ENCODE measurements at places on chromosomes 2 and 18.

DNA sequence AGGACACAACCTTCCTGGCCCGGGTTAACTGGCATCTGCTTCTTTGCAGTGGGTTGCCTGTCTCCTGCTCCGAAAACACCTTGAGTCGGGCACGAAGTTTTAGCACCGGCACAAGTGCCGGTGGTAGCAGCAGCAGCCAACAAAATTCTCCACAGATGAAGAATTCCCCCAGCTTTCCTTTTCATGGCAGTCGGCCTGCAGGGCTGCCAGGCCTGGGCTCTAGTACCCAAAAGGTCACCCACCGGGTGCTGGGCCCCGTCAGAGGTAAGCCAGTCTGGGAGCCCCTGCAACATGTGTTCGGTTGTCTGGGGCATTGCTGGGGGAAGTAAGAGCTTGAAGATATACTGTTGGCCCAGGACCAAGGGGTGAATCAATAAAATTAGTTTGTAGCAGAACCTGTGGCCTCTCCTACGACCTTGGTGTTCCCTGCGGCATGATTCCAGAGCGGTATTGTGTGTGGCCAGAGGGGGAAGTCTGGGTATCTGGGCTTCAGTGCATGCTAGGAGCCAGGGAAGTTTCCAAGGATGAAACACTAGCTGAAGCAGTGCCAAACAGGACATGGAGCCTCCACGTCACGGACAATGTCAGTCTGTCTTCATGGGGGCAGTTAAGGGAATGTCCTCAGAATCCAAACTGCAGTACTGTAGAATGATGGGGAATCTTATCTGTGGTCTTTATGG lies 7.8 kb downstream of the AGBL5 start:
- DNase-seq = no peak

DNA sequence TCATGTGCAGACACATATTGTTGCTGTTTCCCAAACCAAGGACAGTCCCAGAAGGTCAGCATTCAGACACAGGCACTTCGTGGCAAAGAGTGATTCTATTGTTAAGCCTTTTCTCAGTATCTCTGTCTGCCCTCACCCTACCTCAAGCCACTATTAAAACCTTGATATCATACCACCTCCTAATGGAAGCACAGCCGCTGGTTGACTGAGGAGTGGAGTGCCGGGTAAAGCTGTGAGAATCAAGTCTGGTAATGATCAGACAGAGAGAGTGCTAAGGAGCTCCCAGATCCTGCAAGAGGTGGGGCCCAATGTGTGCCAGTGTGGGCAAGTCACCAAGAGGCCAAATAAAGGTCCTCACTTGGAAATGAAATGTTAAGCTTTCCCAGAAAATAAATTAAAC lies 819.5 kb downstream of the BCL11A start:
- no peak for DNase-seq

DNA sequence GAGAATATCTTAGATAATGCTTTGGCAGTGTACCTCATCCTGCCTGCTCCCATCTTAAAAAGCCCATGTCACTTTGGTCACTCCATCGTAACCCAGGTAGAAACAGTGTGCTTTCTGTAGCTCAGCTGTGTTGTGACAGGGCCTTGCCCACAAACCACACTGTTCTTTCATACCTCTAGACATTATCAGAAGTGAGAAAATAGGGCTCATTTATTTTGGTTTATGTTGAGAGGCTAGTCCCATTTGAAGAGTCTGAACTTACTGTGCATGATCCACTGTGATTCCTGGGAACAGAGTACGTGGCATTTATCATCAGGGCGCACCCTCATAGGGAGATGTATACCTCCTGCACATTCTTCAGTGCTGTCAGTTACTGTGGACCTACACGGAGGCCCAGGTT lies 69.7 kb downstream of the FEZ2 start:
- no peak for DNase-seq

GRCh38 chr2:199812493-199812892 lies 38.5 kb downstream of the FTCDNL1 start:
- DNase-seq = no peak

DNA sequence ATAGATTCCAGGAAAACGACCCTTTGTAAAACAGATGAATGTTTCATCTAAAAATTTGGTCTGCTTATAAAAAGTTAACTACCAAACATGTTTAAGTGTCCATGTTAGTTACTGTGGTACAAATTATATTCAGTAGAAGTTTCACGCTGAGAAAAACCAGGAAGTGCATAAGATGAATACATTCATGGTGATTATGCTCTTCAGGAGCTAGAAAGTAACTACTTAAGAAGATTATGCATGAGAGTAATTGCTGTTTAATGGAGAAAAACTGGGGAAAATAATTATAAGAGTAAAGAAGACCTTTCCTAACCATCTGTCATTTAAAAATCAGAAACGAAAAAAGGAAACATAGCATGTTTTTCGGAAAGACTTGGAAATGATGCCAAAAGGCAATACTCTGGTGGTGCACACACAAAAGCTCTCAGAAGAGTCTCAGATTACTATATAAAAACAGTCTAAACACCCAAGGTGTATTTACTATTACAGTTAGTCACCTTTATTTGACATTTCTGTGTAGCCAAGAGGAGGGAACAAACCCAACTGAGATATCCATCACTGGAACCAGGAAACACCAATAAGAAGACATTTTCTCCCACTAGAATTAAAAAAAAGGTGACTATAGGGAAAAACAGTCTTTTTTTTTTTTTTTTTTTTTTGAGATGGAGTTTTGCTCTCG lies 38.8 kb upstream of the METTL21A start:
- no peak for DNase-seq

DNA sequence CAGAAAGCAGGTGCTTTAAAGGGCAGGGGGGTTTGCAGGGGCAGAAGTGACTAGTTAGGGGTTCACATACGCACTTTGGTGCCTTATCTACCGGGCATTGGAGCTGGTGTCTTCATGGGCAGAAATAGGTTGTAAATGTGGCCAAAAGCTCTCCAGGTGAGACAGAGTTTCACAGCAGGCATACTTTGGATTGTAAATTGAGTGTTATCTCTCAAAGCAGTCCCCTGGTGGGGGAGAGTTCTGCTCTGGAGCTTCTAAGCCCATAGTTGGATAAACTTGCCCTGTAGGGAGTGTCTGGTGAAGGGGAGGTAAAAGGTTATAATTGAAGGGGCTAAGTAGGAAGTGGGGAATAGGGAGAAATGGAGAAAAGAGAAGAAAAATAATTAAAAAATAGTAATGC lies 43.1 kb downstream of the COL4A3 start:
- DNase-seq = no peak

DNA sequence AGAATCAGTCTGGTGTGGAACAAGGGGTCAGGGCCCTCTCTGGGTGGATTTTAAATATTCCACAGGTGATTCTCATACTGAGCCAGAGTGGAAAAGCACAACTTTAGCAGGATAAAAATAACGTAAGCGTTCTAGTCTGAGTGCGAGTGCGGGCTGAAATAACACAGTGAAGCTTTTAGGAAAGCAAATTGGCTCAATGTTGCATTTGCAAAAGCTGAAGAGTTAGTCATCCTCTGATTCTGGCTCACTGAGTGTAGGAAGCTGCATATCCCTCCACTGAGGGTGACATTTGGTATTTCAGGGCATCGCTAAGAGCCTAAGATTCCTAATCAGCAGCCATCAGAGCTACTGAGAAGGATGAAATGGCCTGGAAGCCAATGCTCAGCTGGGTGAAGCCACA lies 134.7 kb downstream of the RIF1 start:
- no peak for DNase-seq

GRCh38 chr2:9473985-9474360 lies 378 bp upstream of the IAH1 start:
- DNase-seq = peak; percentile 44

- DNase-seq = no peak
These were observed 510.0 kb upstream of the ZEB2 start for GRCh38 chr2:145029873-145030272.

DNA sequence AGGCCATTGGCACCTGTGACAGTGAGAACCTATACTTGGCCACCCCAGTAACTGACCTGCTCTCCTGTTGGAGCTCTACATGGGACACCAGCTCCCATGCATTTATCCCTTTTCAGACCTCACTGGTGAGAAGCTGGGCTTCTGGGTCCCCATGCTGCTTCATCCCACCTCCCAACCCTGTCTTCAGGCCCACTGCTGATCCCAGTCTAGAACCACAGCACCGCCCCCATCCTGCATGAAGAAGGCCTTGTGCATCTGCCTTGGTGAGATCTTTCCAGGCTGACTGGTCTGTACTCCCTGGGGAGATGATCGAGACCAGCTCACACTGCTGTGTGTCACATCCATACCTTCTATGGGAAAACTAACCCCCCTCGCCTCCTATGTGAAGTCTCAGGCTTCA lies 22.7 kb downstream of the TTC32 start:
- DNase-seq = no peak

DNA sequence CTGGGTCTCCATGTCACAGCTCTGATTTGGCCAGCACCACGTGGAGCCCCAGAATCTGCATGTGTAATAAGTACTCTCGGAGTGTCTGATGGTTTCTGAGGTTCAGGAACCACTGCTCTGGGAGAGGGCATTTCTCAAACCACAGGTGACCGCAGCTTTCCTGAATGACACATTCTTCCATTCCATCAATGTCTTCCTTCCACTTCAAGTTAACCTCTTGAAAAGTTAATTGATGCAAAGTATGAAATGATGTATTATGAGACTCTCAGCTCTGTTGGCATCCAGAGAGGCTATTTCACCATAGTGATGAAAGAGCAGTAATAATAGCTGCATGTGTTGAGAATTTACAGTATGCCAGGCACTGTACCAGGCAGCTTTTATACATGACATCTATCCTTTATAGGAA lies 61.3 kb upstream of the CRIM1 start:
- no peak for DNase-seq

DNA sequence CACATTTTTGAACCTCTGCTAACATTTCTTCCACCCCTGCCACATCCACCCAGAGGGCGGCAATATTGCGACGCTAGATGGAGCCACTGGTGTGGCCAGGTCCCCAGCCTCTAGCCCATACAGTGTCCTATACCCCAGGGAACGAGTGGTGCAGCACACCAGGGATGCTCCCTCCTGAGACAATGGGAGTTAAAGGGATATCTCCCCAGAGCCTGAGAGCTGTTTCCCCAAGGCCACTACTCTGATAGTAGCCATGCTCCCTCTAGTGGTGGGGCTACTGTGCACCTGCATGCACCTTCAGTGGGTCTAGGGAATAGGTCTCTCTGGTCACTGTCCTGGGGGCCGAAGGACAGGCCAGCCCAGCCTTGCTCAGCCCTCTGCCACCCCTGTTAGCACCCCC lies 336.4 kb upstream of the FSHR start:
- no peak for DNase-seq

GRCh38 chr2:6679471-6679870 lies 186.2 kb downstream of the CMPK2 start:
- DNase-seq = no peak

- no peak for DNase-seq
These were observed 99.6 kb upstream of the DNMT3A start for GRCh38 chr2:25441353-25441752.

GRCh38 chr18:58225101-58225500 lies 181.1 kb downstream of the NEDD4L start:
- no peak for DNase-seq

GRCh38 chr18:55449412-55450140 lies 138.4 kb downstream of the TCF4 start:
- DNase-seq = no peak

GRCh38 chr2:127012868-127013267 lies 94.1 kb downstream of the BIN1 start:
- DNase-seq = no peak

DNA sequence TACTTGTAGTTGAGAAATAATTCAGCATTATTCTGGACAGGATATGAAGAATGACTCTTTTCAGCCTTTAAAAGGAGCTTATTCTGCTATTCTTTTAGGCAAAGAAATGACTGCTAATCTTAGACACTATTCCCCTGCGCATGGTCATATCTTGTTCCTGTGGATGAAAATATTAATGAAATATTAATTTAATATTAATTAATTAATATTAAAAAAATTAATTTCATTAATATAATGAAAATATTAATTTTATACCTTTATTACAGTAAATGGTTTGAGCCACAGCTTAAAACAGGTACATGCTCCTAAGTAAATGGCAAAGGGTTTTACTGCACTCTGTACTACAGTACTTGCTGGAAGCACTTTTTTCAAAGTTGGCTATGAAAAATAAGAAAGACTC lies 890.1 kb upstream of the PIK3C3 start:
- no peak for DNase-seq
